ENCODE measurements at places on chromosomes 5 and 9.

DNA sequence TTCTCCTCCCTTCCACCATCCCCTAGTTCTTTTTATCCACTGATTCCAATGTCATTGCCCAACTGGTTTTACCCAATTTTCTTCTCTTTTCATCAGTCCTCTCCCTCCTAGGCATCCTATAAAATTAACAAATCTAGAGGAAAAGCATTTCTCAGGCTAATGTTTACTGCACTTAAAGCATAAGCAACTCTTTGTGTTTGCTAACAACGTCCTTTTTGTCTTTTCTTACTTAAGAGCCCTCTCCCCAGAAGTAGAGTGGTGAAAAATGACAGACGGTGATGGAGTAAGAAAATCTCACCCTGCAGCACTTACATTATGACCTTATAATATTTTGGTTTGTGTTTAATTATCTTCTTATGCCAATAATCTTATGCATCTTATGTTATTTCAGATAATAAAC, 1.6 kb upstream of the SPATA9 start:
- no peak for DNase-seq

DNA sequence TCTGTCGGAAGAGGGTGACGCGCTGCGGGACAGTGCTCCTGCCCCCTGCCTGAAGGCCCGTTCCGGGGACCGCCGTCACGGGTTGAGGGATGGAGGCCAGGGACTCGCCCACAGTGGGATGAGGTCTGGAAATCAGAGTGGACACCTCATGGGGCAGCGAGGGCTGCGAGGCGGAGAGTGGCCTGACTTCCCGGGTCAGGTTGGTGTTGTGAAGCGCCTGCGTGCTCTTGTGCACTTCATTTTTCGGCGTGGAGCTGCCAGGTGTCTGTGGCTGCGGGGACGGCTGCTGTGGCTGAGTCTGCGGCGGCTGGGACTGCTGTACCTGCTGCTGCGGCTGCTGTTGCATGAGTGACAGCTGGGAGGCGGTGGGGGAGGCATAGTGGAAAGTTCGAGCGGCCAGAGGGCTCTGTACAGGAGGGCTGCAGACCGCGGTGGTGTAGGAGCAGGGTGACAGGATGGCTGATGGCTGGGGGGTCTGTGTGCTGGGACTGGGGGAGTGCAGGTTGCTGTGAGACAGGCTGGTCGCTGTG, 434.1 kb downstream of the HCN1 start:
- DNase-seq: no peak

DNA sequence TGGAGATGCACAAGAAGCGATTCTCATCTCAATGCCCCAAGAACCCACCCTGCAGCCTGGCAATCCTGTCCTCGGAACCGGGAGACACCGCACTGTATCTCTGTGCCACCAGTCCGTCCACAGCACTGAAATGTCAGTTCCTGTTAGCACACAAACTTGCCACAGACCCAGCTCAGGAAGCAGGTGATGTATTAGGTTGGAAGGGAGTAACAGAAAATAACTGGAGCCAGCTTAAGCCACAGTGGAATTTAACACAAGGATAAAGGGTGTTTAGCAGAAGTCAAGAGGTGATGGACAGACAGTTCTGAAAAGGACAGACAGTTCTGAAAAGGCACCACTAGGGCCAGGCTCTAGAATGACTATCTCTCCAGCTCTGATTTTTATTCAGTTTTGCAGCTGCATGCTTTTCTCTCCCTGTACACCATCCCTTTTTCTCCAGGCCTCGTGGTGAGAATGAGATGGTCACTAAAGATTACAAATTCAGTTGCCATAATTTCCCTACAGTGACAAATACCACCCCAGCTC, 114.4 kb downstream of the ANKRD18B start:
- no peak for DNase-seq

- DNase-seq: no peak
These were observed 830 bp downstream of the ADAMTSL1 start for GRCh38 chr9:18474783-18475182.

DNA sequence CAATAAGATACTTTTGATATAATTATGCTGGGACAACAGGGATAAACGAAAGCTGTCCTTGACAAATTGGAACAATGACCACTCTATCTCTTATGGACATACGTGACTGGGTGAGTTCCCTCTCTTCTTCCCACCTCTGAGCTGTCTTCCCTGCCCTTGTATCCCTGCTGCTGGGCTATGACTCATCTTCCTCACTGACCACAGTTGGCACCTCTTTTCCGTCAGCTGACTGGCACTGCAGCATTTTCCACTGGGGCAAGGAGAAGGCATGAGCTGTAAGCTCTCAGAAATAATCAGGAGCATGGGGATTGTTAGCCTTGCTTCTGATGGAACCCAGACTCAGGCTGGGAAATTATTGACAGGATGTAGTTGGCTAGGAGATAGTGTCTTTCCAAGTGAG, 48.7 kb downstream of the PCSK1 start:
- DNase-seq: peak; percentile 26

DNA sequence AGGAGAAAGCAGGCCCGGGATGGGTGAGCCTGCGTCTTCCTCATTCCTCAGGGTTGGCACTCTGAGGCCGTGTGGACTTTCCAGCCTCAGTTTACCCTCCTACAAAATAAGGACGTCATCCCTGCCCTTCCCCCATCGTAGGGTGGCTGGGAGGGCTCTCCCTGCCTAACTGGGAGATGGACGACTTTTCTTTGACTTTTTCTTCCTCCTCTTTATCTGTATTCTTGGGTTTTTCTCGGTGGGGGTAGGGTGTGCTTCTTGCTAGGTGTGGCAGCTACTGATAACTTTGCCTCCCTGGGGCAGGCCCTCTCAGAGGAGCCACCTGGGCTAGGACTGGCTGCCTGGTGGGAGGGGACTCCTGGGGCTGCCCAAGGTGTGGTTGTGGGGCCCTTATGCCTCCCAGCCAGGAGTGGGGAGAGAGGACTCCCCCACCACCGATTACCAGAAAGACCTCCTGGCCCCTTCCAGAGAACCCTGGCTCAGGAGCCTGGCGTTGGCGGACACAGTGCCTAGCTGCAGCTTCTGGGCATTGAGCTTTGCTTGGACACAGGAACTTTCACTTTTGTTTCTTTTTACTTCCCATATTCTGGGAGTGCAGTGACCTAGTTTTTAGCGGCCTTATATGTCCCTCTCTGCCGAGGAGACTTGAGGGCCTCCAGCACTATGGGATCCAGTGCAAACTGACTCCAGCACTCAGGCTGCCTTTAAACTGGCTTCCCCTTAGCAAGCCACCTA, 6.1 kb downstream of the GLIPR2 start:
- no peak for DNase-seq

DNA sequence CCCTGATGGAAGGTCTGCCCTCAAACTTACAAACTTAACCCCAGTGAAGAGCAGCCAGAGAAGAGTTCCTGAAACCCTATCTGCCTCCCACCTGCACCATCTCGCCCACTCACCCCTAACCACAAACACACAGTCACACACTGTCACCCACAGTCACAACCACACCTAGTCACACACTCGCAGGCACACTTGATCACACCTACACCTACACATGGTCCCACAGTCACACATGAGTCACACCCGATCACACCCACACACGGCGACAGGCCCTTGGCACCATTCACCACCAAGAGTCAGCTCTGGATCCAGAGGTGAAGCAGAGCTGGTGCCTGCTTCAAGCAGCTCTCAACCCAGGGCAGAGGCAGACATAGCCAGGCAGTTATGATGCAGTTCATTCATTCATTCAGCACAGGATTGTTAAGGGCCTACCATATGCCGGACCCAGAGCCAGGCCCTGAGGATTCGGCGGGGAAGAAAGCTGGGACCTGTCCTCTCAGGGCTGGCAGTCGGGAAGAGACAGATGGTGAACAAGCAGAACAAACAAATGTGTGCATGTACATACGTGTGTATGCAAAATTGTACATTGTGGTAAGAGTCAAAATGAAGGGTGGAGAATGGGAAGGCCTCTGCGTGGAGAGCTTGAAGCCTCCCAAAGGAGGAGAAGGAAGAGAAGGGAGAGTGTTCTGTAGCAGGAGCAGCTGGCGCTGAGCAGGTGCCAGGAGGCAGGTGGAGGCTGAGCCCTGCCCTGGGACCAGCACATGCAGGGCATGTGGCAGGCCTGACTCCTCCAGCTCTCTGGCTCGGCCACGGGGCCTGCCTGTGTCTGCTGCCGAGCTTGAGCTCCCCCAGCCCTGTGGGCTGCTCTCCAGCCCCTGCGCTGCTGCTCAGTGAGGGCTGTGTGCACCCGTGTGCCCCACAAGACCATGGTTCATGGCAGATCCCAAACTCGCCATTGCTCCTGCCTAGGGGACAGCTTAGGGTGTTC, 6.4 kb downstream of the TSPAN17 start:
- DNase-seq: no peak

DNA sequence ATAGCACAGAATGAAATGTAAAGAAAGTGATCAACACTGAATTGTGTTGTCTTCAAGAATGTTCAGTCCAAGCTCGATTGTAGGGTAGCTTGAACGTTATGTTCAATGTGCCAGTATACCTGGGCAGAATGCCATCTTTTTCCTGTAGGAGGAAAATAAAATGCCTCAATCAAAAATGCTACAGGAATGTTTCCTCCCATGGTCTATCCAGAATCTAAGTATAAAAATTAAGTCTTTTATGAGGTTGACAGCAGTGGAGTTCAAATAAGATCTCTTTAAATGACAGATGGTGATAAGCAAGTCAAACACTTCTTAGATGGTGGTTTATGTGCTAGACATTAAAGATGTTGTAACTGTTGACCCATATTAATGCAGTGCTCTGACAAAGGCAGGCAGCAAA, 488.6 kb downstream of the CSNK1G3 start:
- DNase-seq: no peak

DNA sequence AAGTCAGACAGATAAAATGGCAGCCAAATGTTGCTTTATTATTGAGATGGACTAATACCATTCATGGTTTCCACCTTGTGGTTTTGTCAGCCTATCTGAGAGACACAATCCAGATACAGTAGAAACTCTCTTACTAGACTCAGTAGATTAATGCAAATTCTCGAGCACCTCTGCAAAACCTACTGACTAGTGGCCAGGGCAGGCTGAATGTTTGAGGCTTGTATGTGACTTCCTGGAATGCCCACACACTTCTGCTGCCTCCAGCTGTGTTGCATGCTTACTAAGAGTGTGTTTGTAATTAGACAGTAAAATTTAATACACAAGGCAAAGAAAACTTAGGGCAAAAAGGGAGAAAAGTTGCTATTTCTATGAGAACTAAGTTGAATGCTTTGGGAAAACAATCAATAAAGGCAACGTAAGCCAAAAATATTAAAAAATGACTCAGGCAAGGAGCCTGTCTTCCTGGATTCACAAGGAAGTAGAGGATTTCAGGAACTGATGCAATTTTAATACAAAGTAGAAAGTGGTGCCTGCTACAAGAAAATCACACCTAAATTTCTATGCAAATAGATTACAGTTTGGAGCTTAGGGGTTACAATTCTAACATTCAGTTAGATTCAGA, 30.2 kb upstream of the CCNG1 start:
- DNase-seq: no peak

DNA sequence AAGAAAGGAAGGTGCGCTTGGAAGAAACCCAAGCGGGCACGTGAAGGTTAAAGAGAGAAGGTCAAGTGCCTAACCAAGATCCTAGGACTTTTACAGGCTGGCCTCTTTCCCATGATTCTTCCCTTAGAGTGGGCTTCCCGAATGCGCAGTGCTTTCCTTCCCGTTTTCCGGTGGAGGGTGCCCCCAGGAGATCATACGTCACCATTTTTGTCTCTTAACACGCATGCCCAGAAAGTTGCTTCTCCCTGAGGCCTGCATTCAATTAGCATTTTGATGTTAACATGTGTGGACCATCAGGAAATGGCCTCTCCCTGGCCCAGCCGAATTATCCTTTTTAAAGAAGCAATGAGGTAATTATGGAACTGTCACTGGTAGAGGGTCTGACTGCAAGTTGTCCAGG, 1.9 kb upstream of the RUSC2 start:
- no peak for DNase-seq

DNA sequence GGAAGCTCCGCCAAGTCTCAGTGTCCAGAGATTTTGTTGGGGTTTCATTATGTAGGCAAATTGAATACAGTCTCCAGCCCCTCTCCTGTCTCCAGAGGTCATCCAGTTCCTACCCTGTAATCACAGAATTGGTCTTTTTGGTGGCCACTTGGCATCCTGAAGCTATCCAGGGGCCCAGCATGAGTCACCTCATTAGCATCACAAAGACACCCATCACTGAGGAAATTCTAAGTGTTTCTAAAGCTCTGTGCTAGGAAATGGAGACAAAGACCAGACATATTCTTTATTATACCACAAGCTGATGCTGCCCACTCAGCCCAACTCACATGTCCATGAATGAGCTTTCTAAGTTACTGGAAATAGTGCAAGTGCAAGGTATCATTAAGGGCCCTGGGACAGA, 229.9 kb downstream of the DOCK8 start:
- DNase-seq: no peak

DNA sequence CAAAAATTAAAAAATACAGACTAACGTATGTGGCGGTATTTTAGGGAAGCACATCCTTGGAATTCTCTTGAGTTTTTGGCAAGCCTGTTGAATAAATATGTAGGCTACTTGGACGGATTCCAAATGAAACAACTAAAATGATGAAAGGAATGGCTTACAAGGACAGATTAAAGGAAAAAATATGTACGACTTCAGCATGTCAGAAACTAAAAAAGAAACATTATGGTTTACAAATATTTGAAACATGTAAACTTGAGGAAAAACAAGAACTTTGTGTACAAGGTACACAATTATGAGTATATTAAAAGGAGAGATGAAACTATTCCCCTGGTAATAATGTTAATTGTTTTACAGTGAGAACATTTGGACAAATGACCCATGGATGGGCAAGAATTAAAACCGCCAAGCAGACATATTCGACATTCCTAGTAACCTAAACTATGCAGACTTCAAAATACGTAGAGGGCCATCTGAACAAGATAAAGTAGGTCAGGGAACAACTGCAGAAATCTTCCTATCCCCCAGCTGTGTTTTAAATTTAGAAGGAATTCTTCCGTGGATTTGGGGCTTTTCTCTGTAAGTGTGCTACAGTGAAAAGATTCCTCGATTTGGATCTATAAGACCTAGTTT, 12.5 kb downstream of the EDIL3 start:
- DNase-seq: no peak

- no peak for DNase-seq
These were observed 16.8 kb upstream of the MARCOL start for GRCh38 chr5:148221508-148221907.

DNA sequence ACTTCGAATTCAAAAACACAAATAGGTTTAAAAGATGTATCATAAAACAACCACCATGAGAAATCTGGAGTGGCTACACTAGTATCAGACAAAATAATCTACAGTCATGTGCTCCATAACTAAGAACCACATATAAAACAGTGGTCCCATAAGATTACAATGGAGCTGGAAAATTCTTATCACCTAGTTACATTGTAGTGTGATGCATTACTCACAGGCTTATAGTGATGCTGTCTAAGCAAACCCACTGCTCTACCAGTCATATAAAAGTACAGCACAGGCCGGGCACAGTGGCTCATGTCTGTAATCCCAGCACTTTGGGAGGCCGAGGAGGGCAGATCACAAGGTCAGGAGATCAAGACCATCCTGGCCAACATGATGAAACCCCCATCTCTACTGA, 160.1 kb downstream of the ROR2 start:
- no peak for DNase-seq

- no peak for DNase-seq
These were observed 192.4 kb downstream of the HSPA4 start for GRCh38 chr5:133244242-133244641.

Measured in brain pericyte (primary cell).